ENCODE measurements at places on chromosomes 5 and 9. TPM values are rescaled to one million over a fixed set of nuclear protein-coding genes. Genes with fewer than 3 reads are reported as not detected.

Gene MSMP
- not detected for total RNA-seq

GRCh38 chr5:146240951-146241350 is 37.5 kb downstream of the RBM27 start:
- no peak for DNase-seq

Gene BAAT
- total RNA-seq: not detected

Gene CLIC3
- 1.1 TPM for total RNA-seq

Gene UBAC1
- total RNA-seq: 119 TPM

DNA sequence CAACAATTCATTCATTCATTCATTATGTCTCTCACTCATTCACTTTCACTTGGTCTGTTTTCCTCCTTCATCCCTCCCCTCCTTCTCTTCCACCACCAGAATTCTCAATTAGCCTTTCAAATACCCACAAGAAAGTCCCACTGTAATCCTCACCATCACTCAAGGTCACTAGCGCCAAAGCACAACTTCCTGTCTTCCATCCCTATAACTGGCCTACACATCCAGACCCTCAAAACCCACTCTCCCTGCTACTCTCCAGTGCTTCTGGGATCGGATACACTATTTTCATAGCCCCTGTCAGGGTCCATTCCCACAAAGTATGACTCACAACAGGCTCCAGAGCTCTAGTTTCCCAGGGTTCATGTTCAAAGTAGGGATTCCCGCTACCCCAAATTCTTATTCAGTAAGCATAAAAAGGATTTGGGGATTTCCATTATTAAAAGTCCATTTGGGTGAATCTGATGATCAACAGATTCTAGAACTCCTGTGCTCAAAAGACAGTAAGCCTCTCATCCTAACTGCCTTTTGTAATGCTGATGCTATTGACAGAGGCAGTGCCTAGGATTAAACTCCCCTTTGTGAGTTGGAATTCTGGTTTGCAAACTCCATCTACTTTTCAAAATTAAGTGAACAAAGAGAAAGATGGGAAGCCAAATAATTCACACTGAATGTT is 250.9 kb downstream of the SEMA5A start:
- no peak for DNase-seq

DNA sequence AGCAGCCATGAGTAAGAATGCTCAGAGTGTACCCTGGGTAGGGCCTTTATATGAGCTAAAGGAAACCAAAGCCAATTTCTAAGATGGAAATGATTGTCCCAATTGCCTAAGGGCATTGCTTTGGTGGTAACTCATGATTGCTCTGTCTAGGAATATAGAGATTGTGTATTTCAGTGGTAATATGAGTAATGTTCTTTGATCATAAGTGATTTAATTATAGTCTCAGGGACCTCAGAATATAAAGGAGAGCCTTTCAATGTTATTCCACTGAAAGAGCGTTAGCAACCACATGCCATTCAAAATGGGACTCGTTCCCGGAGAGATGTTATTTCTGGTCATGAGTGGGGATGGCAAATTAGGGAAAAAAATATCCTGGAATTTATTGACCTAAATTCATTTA is 340.5 kb downstream of the ARHGEF28 start:
- no peak for DNase-seq

- no peak for DNase-seq
These were observed 506.9 kb downstream of the TLE1 start for GRCh38 chr9:81182431-81182830.
